T-helper 2 cell treated with Interferon-gamma antibody and Interleukin-4, amounts not matched to agents 100 ng/mL and 5 ng/mL, for 36 hours (primary cell): ENCODE measurements at places on chromosomes 11 and 22. TPM values are rescaled to one million over a fixed set of nuclear protein-coding genes. Genes with fewer than 3 reads are reported as not detected.

KCNQ1OT1 gene
- total RNA-seq: 0.48 TPM in 2 replicates

OR52M1 gene
- not detected in 2 replicates for total RNA-seq

TECTA gene
- 0.16 and 0.18 TPM in 2 replicates for total RNA-seq

NXPE4 gene
- not detected in 2 replicates for total RNA-seq

TEX54 gene
- 0.77 TPM in 1 of 2 replicates, not detected in the other for total RNA-seq

POU2F3 gene
- not detected in 2 replicates for total RNA-seq

SHANK3 gene
- total RNA-seq: 0.02 and 0.05 TPM in 2 replicates

GAB4 gene
- total RNA-seq: not detected in 2 replicates

RASSF10 gene
- not detected in 2 replicates for total RNA-seq

RFPL2 gene
- 0.09 TPM in 1 of 2 replicates, not detected in the other for total RNA-seq

CNTN5 gene
- not detected in 2 replicates for total RNA-seq

DUSP8 gene
- 0.30 and 0.80 TPM in 2 replicates for total RNA-seq

C1QTNF5 gene
- total RNA-seq: not detected in 2 replicates

PTPN5 gene
- total RNA-seq: not detected in 2 replicates

SMC1B gene
- 0.66 and 0.68 TPM in 2 replicates for total RNA-seq

APOBEC3B gene
- total RNA-seq: 27.4 and 27.8 TPM in 2 replicates

BDNF gene
- total RNA-seq: not detected in 2 replicates

TRIM48 gene
- not detected in 2 replicates for total RNA-seq

DEUP1 gene
- not detected in 2 replicates for total RNA-seq

KBTBD4 gene
- total RNA-seq: 17.2 and 17.8 TPM in 2 replicates

KCNJ1 gene
- total RNA-seq: not detected in 2 replicates

OR4C3 gene
- total RNA-seq: not detected in 2 replicates

NXPE1 gene
- not detected in 2 replicates for total RNA-seq

FKBP2 gene
- 36.6 and 40.3 TPM in 2 replicates for total RNA-seq

PLAAT3 gene
- total RNA-seq: 3.0 and 3.3 TPM in 2 replicates

TRIM64C gene
- not detected in 2 replicates for total RNA-seq

KRTAP5-1 gene
- not detected in 2 replicates for total RNA-seq

RCE1 gene
- total RNA-seq: 25.5 and 27.6 TPM in 2 replicates
